KBM-7 (cell line): ENCODE measurements at places on chromosomes 16 and 17.

DNA sequence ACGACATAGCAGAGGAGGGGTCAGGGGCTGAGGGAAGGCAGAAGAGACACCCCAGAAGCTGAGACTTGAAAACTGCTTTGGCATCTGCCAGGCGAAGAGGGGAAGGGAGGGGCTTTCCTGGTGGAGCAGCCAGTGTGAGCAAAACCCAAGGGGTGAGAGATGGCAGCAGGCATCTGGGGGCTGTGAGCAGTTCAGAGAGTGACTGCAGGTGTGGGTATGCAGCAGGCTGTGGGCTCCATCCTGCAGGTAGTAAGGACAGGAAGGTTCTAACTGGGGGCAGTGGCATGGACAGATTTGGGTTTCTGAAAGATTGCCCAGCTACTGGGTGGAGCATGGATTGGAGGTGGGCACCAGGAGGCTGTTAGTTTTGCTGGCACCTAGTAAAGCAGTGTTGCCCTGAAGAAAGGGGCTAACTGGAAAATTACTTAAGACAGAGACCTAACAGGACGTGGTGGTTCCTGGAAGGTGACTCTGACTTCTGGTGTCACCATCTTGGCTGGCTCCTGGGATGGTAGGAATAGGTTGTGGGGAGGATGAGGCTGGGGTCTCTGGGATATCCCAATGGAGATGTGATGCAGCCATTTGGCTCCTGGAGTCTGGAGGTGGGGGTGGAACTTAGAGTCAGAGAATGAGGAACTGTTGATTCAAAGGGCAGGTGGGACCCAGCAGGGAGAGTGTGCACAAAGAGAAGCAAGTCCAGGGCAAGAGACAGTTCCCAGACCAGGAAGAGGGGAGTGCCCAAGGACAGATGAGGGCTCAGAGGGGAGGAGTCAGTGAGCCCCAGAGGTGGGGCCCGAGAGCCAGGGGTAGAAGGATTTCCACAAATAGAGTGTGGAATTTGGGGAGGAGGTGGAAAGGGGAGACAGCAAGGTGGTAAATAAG, 11.2 kb downstream of the BCL7C start:
- peak; percentile 63 for DNase-seq

- no peak for DNase-seq
Observed at GRCh38 chr17:28225271-28225670, 93.7 kb upstream of the TMEM97 start.

DNA sequence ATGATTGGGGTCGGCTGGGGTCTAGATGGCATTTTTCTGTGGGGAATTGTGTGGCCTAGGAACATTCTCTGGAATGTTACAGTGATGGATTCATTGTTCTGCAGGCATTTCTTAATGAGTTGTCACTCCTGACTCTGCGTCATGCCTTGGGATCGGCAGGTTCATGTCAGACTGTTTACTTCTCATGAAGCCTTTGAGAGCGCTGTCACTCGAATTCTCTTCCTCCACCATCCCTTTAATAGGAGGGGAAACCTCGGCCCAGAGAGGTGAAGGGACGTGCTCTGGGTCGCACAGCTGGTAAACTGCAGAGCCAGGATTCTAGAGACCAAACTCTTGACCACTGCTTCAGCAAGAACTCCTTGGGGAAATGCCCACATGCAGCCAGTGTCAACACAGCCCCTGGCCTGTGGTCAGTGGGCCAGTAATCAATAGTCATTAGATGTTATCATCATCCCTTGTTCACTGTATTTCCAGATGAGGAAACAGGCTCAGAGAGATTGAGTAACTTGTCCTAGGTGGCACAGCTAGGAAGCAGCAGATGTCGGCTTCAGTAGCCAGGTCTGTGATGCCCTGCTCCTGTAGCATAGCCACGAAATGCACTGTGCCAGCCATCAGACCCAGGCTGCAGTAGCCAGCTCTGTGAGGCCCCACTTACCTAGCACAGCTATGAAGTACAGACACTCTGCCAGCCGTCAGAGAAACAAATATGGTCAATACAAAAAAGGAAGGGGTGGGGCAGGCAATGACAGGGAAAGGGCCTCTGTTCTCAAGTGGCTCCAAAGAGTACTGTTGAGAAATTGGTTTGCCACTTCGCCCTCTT, 259.0 kb downstream of the CPPED1 start:
- no peak for DNase-seq

DNA sequence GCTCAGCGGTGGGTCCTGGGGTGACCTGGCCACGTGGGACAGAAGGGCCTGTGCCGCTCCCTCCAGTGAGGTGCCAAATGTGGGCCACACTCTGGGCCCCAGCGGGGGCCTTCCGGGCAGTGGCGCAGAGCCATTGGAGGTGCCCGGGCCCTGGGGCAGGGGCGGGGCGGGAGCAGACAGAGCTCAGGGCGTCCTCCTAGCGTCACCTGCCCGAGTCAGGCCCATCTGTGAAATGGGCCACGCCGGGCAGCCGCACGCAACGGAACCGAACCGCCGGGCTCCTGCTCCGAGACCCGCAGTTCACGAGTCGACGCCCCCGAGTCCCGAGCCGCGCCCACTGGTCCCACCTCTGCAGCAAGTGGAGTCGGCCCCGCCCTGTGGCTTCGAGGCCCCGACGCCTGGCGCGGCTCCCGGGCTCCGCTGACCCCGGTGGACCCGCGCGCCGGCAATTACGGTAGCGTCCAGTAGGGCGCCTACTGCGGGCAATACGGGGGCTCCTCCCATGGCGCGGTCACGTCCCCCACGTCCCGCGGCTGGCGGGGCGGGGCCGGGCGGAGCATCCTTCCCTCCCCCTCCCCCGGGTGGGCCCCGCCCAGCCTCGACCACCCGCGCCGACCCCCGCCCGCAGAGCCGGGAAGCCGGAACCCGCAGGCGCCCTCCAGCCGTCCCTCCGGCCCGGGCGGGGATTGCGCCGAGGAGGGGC, 1.9 kb downstream of the SLC16A3 start:
- DNase-seq = peak; percentile 76

GRCh38 chr16:29893553-29893952, 5.8 kb downstream of the SEZ6L2 start:
- no peak for DNase-seq

DNA sequence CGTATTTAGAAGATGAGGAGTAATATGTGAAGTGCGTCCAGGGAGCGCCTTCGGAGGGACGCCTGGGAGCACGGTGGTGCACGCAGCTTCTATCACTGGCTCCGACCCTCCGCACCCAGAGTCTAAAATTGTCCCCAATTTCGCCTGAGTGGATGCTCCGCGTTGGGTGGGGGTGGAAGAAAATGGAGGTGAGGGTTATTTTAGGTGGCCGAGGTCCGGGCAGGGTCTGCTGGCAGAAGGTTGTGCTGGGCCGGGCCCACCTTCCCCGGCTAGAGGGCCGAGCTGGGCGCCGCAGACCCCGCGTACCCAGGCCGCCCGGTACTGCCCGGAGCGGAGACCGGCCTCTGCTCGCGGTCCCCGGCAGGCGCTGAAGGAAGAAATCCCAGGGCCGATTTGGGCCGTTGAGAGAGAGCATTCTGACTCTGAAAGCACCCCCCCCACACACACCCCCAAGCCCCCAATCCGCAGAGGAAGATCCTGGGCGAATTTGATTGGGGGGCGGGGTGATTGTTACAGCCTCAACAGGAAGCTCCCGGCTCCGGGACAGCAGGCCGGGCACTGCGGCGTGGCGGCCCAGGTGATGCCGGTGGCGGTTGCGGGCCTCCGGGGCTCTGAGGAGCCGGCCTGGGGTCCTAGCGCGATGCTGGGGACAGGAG, 3.0 kb downstream of the BAHCC1 start:
- DNase-seq = peak; percentile 45

- DNase-seq = no peak
Observed at GRCh38 chr17:60914078-60914477, 236.4 kb downstream of the BCAS3 start.

DNA sequence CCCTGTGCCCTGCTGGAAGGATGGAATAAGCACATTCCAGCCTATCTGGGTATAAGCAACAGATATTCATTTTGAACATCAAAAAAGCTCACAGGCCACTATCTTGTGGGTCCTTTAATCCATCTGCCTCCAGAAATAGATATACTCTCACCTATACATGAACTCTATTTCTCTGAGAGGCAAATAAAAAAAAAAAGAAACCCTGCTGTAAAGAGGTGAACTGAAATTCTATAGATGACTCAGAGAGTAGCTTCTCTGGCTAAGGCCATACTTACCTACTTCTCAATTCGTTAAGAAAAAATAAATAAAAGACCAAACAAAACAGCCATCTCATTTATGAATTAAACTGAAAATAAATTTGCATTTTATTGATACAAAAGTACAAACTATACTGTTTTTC, 86.3 kb downstream of the DYNLRB2 start:
- no peak for DNase-seq

- no peak for DNase-seq
Observed at GRCh38 chr17:78976907-78977680, 2.6 kb downstream of the LGALS3BP start.

DNA sequence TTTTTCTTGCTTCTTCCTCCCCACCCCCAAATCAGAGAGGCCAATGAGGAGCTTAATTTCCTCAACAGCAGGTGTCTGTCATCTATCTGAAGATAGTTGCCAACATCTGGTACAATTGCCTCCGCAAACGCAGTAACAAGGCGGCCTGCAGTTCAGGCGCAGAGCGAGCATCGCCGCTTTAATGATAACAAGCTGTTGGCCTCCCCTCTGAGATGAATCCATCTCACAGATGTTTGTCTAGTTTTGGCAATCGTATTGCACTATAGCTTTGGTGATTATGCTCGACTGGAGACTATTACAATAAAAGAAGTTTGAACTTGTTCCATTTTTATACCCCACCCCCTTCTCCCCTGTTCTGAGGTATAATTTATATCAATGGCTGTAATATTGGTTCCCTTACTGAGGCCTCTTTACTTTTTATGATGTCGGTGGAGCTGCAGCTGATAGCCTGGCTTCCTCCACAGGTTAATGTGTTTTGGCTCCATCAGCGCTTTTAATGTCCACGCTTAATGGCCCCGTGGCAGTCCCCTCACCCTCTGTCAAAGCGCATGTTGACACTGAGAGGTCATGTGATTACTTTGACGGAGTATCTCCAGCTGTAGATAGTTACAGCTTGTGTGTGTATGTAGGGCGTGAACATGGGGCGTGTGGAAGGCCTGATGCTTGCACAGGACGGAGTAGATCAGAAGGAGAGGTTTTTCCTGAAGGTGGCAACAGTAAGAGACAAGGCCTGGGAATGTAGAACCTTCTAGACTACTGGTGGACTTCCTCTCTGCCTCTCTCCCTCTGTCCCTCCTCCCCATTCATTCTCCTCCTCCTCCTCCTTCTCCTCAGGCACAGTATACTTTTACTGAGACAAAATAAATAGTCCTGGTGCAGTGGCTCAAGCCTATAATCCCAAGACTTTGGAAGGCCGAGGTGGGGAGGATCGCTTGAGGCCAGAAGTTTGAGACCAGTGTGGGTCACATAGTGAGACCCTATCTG, 164.7 kb downstream of the MSI2 start:
- no peak for DNase-seq

GRCh38 chr17:8256691-8257090, 7.6 kb downstream of the PFAS start:
- DNase-seq = no peak

- DNase-seq = no peak
Observed at GRCh38 chr17:39170558-39170957, 4.6 kb upstream of the ARL5C start.

DNA sequence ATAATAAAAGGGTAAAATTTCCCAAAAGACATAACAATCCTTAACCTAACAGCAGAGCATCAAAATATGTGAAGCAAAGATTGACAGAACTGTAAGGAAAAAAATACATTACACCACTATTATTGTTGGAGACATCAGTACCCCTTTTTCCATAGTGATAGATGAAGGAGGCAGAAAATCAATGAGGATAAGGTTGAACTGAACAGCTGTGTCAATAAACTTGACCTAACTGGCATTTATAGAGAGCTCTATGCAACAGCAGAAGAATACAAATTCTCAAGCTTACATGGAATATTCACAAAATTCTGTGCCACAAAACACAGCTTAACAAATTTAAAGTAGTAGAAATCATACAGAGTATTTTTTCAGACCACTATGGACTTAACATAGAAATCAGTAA, 195.0 kb upstream of the ELAC2 start:
- DNase-seq = no peak

DNA sequence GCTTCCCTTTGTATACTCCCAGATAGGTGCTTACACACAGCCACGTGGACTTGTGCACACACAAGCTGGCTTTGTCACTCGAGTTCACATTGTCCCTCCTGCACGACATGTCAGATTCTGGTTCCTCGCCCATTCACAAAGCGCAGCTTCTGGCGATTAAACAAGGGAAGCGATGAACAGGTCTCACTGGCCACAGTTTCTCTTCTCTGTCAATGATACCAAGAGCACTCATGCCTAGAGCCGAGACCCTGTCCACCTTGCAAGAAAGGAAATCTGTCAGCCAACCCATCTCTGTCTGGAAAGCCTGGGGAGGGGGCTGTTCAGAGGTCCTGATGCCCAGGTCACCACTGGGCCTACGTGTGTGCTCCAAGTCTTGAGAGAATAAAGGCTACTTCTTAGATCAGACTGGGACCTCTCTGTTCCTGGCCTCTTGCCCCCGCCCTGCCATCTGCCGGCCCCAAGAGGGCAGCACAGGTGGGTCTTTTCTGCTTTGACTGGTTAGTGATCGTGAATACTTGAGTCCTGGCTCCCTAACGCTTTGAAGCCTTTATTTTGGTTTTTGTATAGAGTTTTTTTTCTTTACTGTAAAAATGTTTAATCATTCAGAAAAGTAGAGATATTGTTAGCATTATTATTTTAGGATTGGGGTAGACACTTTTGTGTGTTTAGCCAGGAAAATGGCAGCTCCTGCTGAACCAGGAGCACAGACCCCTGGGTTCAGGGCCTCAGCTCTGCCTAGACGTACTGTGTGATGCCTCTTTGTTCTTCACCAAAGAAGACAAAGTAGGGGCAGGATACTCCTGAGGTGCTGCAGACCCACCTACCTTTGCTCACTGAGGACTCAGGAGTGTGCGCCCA, 104.7 kb downstream of the MRM1 start:
- DNase-seq = peak; percentile 68

- DNase-seq = no peak
Observed at GRCh38 chr16:24572069-24572468, 32.7 kb downstream of the RBBP6 start.

- DNase-seq = peak; percentile 77
Observed at GRCh38 chr17:37358098-37358829, 17.5 kb upstream of the C17orf78 start.

DNA sequence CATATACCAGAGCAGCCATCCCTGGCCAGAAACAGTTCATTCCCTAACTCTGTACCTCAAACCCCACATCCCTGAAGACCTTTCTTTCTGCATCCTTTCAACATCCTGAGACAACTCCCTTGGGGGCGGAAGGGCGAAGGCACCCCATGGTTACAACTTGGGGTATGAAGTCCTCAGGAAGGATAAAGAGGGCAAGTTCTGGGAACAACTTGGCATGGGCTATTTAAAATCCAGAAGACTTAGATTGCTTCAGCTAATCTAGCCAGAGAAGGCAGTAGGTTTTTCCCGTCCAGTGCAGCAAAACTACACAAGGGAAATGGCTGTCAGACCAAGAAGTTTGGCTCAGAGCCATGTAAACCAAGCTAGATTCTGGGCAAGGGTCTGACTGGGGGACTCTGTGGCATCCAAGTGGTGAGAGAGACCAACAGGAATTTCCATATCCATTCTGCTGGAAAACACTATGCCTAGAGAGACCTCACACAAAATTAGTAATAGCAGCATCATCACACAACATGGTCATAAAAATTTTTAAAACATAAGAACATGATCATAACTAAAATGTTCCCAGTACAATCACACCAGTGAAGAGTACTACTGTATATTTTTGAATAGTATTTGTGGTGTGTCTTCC, 113.2 kb downstream of the CDYL2 start:
- DNase-seq = no peak

GRCh38 chr17:79535728-79536025, 75.2 kb downstream of the RBFOX3 start:
- DNase-seq = no peak

- DNase-seq = peak; percentile 47
Observed at GRCh38 chr17:74528491-74529199, 2.6 kb downstream of the CD300LB start.

GRCh38 chr17:61750656-61751055, 112.7 kb downstream of the BRIP1 start:
- DNase-seq = peak; percentile 6
